ENCODE measurements at places on chromosomes 5 and 9.

DNA sequence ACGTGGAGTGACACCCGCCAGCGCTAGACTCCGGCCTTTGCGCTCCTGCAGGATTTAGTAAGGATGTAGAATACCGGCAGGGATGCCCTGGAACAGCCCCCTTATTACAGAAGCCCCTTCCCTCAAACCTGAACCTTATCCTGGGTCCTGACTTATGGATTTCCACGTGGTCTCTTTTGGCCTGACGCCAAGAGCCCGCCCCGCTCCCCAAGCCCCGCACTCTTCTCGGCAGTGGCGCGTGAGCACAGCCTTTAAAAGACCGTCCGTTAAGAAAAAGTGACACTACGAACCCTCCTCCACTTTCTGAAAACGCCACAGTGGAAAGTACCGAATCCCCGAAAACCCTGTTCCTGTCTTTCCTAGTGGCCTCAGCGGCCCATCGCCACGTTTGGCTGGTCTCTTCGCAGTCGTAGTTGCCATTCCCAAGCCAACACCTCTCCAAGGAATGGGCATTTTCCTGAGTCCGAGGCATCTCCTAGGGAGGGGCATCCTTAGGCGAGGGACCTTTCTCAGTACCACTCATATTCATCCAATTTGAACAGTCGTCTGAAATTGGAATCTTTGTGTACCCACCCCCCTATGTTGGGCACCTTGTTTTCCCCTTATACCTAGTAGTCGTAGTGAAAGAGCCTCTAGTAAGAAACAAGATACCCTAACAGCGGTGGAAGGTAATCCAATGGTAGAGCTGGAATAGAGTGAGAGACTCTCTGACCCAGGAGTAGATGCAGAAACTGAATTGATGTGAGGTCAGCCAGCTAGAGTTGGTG lies 732 bp upstream of the MCIDAS start:
- no peak for DNase-seq

DNA sequence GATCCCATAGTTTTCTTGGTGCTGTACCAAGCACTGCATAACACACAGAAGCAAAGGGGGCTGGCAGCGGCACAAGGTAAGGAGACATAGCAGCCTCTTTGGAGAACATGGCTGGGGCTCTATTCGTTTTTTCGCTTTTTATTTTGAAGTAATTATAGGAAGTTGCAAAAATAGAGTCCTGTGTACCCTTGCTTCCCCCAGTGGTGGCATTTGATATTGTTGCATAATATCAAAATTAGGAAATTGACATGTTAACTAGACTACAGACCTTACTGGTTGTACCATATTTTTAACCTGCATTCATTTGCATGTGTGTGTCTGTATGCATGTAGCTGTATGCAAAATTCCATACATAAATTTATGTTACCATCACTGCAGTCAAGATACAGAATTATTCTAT lies 6.6 kb upstream of the UBQLN1 start:
- DNase-seq, result no peak

GRCh38 chr9:34570376-34570775 lies 19.1 kb downstream of the CNTFR start:
- DNase-seq, result no peak

- DNase-seq, result no peak
Observed at GRCh38 chr9:114058688-114059046, 19.4 kb downstream of the AMBP start.

GRCh38 chr9:92747459-92748232 lies 17.0 kb downstream of the BICD2 start:
- no peak for DNase-seq

DNA sequence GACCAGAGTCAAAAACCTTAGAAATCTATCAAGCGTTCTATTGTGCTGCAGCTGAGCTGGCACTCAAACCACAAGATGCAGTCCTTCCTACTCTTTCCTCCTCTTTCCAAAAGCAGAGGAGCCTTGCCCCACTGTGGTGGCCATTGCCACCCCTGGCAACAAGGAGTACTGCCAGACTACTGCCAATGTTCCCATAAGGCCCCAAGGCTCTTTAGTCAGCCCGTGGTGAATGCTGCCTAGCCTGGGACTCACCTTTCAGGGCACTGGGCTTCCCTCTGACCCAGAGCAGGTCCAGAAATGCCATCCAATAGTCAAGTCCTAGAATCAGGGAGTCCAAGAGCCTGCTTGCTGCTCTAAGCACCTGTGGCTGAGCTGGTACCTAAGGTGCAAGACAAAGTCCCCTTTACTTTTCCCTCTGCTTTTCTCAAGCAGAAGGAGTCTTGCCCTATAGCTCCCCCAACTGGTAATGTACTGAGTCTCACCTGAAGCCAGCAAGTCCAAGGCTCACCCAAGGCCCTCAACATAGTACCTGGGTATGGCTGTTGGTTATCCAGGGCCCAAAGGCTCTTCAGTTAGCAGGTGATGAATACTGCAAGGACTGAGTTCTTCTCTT lies 219.4 kb downstream of the ATPSCKMT start:
- no peak for DNase-seq
